Stimulated activated CD8-positive, alpha-beta memory T cell treated with anti-CD3 and anti-CD28 coated beads, Interleukin-7, amount 100 ng/mL, for 1 hour (primary cell): ENCODE measurements at places on chromosomes 5 and 9.

DNA sequence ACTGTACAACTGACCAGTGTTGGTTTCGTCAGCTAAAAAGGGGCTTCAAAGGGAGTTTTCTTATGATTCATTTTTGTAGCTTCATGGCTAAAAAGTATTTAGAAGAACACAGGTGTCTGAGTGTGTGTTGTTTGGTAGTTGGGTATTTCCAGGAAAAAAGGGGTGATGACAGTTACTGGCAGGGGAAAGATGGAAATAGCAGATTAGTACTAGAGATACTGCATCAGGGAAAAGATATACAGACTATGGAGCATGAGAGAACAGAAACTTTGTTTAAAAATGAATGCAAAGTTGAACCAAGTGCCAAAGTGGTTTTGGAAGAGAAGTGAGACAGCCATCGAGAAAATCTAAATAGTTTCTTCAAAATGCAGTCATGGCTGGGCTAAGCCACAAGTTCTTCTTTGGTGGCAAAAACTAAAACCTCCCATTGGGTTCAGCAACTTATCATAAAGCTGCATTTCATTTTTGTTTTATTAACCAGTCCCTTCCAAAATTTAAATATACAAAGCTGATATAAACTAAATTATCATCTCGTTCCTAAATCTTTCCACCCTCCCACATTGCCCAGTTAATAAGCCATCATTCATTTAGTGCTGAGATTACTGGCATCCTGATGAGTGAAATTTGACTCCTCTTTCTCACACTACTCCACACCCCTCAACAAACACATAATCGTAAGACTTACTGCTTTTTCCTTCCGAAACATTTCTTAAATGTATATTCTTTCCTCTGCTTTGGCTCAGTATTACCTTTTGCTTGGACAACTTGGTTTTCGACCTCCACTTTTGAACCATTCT lies 33.5 kb downstream of the ELL2 start:
- DNase-seq = no peak

DNA sequence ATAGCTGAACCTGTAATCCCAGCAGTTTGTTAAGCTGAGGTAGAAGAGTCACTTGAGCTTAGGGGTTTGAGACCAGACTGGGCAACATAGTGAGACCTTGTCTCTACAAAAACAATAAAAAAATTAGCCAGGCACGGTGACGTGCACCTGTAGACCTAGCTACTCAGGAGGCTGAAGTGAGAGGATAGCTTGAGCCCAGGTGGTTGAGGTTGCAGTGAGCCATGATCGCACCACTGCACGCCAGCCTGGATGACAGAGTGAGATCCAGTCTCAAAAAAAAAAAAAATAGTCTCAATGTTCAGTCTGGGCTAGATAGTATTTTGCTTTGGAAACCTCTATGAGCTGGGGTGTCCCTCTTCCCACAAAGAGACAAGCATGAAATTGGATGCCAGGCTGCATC lies 51.9 kb upstream of the IQGAP2 start:
- no peak for DNase-seq

- no peak for DNase-seq
Measured at GRCh38 chr9:115461280-115461679, 343.3 kb upstream of the TNC start.

DNA sequence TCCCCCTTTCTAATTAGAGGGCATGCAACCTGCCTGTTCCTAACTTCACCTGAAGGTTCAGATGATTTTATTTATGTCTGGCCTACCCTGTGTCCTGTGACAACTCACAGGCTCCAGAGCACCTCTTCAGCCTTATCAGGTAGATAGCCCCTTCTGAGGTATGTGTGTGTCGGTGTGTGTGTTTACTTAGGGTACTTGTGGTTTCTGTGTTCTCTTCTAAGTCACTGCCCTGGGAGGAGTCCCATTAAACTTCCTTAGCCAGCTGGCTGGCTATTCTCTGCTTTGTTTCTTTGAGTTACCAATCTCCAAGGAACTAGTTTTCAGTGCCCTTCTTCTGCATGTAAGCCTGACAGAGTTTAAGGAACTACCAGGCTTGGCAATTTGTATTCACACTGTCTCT lies 74.9 kb downstream of the UNC13B start:
- no peak for DNase-seq

GRCh38 chr5:92822183-92822582 lies 758.8 kb downstream of the NR2F1-AS1 start:
- DNase-seq = no peak
